ENCODE measurements at places on chromosomes 4 and X.
A peak's percentile ranks its signal among the peaks of the same experiment; 100 is the strongest.

DNA sequence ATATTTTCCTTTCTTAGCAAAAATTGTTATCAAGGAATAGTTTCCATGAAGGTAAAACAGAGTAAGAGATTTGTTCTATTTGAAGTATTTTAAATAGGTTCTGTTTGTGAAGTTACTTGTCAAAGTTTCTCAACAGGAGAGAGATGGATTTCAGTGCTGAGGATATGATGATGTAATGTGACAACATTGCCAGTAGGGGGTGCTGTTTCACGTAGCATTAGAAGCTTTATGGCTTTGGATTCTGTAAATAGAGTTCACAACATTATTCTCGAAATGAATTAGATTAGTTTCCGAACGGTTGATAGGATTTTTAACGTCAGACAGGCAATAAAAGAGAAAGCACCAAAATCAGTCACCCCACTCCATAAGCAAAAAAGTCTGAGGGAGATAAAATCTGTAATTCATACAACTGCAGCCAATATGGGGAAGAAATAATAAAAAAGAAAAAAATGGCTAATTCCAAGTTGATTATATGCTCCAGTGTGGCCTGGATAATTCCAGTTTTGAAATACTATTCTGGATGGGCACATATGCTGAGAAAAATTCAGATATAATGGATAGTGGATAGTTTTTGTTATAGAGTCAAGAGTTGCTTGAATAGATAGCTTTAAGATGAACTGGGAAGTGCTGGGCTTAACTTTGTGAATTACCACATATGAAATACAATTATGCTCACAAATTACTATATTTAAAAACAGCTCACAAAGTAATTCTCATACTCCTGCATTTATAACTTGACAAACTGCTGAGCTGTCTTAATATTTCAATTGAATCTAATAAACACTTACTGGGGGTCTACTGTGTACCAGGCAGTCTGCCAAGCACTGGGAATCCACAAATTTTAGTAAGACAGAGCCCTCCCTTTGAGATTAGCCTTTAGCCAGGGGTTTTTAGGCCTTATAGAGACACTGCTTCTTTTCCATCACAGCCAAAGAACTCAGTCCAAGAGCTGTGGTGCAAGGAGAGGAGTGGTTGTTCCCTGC is 109.1 kb downstream of the GPAT3 start:
- DNase-seq = no peak

GRCh38 chrX:70352496-70352895 is 62.6 kb downstream of the KIF4A start:
- DNase-seq = no peak

GRCh38 chr4:152278505-152279233 is 257.2 kb downstream of the FBXW7 start:
- DNase-seq = no peak

DNA sequence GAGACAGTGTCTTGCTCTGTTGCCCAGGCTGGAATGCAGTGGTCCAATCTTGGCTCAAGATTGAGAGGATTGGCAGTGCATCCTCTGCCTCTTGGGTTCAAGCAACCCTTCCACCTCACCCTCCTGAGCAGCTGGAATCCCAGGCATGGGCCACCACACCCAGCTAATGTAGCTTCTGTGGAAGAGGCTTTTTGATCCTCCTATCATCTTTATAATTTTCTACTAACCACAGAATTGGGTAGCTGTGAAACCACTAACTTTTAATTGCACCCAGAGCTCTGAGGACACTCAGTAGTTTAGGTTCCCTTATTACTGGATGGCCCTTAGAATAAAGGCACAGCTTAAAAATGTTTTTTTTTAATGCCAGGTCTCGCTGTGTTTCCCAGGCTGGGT is 8.9 kb upstream of the AGA start:
- no peak for DNase-seq

DNA sequence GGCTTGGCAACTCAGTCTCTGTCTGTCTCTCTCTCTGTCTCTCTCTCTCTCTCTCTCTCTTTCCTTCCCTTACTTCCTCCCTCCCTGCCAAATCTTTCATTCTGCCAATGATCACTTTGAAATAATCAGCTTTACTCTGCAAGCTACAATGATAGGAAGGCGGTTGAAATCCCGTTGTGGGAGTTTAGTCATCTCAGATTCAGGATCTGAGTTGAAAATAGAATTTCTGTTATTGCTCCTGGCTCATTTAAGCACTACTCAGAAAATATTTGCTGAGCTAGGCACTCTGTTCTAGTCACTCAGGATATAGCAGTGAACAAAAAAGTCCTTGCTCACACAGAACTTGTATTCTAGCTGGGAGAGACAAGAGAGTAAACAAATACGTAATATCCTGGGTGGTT is 56.3 kb upstream of the DCTD start:
- DNase-seq = no peak

DNA sequence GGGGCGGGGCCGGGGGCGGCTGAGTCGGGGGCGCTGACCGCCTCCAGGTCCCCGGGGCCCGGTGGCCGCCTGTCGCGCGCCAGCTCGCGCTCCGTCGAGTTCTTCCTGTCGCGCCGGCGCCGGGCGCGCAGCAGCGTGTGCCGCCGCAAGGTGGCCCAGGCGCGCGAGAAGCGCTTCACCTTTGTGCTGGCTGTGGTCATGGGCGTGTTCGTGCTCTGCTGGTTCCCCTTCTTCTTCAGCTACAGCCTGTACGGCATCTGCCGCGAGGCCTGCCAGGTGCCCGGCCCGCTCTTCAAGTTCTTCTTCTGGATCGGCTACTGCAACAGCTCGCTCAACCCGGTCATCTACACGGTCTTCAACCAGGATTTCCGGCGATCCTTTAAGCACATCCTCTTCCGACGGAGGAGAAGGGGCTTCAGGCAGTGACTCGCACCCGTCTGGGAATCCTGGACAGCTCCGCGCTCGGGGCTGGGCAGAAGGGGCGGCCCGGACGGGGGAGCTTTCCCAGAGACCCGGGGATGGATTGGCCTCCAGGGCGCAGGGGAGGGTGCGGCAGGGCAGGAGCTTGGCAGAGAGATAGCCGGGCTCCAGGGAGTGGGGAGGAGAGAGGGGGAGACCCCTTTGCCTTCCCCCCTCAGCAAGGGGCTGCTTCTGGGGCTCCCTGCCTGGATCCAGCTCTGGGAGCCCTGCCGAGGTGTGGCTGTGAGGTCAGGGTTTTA is 1.5 kb downstream of the ADRA2C start:
- no peak for DNase-seq

- DNase-seq = no peak
Observed at GRCh38 chrX:110430293-110431076, 71.8 kb downstream of the RTL9 start.

GRCh38 chrX:69163936-69164741 is 1.1 kb downstream of the PJA1 start:
- DNase-seq = peak; percentile 34

DNA sequence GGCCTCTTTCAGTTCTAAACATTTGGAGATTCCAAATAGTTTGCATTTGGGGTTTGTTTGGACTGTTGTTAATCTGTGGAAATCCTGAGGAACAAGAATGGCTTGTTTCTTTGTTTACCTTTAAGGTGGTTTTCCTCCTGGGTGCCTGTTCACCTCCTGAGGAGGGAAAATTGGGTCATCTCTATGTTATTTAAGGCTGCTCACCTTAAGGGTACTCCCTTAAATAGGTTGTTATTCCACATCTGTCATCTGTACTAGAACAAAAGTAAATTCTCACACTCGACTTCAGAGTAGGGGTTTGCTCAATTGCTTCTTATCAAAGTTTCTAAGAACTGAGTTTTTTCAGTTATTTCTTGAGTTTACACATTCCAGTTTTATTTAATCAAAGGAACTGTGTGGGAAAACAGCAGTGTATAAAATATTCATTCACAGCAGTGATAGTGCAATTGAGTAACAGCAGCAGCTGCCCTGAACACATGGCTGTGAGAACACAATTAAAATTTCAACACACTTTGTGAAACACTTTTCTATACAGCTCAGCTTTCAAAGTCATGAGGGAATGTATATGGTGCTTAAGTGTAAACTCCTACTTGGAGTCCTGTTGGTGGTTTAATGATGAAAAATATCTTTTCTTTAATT is 238.5 kb upstream of the PGRMC2 start:
- DNase-seq = no peak

DNA sequence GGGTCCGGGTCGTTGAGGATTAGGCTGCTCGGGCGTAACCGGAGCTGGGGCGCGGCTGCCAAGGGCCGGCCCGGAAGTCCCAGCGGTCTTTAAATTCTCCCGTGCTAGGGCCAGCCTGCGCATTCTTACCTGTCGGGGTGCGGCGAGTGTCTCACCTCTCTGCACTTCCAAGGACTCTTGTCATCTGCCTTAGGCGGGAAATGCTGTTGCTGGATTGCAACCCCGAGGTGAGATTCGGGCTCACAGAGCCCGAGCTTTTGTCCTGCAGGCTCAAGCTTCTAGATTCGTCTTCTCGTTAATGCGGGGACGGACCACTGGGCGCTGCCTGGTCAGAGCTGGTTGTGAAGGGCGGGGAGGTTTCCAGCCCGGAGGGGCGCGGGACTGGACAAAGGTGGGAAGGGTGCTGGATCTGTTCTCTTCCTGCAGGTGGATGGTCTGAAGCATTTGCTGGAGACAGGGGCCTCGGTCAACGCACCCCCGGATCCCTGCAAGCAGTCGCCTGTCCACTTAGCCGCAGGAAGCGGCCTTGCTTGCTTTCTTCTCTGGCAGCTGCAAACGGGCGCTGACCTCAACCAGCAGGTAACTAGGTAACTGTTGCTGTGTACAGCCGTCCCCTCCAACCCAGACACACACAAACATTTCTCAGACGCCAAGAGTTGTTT is at the start of gene ANKRD37:
ANKRD37 (plus strand) TSS at position 118 of the 662 bp plus-strand sequence; CDS start at position 201, 83 bp downstream.
- no peak for DNase-seq

- no peak for DNase-seq
Observed at GRCh38 chr4:166538491-166539005, 665.5 kb downstream of the TLL1 start.

- no peak for DNase-seq
Observed at GRCh38 chr4:135244056-135244455, 1042.5 kb upstream of the PABPC4L start.

All from activated CD4-positive, alpha-beta T cell treated with anti-CD3 and anti-CD28 coated beads for 1 hour (primary cell).